ENCODE measurements at places on chromosomes 2 and 18.

DNA sequence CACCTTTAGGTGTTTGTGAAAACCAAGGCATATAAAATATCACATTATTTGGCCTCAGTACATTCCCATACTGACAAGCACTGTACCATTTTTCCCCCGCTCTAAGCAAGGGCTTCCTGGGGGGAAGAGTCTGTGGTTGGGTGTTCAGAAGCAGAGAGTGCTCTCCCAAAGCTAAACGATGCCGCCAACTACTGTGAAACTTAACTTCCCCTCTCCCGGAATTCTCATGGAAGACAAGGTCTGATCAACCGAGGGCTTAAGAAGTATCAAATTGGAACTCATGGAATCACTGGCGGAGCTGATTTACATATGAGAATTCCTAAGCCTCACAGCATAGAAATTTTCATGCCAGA is 433 bp upstream of the MFF start:
- no peak for DNase-seq

GRCh38 chr2:8472545-8473323 is 209.1 kb upstream of the ID2 start:
- DNase-seq: no peak

DNA sequence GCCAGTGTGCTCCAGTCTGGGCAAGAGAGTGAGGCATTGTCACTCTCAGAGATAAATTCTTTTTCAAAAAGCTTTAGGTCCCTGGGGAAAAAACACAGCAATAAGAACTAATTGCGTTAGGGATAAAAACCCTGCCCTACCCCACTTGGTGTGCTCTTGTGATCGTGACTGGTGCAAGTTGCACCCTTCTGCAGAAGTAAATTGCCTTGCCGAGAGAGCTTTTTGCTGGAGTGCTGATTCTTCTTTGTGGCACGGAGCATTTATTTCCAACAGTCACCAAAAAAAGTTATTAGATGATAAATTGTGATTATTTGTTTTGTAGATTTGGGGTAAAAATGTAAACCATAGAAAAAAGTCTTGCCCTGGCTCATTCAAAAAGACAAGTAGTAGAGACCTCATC is 12.3 kb upstream of the GPR55 start:
- DNase-seq: no peak

GRCh38 chr2:33321236-33321771 is 155.1 kb upstream of the RASGRP3 start:
- no peak for DNase-seq

- no peak for DNase-seq
These were observed 37.2 kb upstream of the CFAP36 start for GRCh38 chr2:55482186-55482884.

GRCh38 chr2:142974288-142975024 is 97.0 kb downstream of the KYNU start:
- no peak for DNase-seq

GRCh38 chr18:11320986-11321385 is 171.6 kb upstream of the PIEZO2 start:
- DNase-seq: no peak
